Astrocyte (in vitro differentiated cells and primary cell): ENCODE measurements at places on chromosomes 6 and 20.

DNA sequence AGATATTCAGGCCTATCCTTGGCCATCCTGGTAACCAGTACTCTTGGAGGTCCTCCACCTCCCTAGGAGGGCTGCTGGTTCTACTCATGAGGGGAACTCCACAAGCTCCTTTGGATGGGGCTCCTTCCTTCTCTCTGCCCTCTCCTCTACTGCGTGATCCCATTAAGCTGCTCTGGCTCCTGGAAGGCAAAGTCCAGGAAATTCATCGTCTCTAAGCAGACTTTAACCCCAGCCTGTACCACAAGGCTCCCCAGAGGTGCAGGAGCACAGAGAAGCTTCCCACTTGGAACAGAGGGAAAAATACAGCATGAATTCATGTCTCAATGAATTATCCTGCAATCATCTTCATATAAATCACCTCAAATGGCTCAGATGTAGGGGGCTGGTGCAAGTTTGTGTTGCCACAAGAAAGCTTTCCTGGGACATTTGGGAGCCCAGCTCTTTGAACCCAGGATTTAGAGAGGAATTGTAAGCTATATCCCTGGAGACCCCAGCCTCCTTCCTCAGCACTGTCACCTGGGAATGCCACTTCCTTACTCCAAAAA, 355.4 kb downstream of the CDC5L start:
- no peak for DNase-seq

DNA sequence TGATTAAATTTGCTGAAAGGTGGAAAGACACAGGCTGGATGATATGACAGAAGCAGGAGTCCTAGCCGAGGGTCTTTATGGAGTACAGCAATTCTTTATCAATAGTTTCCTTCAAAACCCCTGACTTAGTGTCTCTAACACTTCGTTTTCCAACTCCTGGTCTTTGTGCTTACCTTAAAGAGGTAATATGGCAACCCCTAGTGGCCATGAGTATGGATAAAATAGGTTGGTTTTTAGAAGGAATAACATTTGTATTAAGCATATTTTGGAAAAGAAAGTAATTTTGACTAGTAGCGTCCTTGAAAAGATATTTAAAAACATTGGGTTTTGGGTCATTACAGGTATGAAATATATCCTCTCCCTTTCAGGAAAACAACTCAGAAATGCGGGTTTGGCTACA, 51.9 kb downstream of the VGLL2 start:
- DNase-seq, result peak; percentile 3

DNA sequence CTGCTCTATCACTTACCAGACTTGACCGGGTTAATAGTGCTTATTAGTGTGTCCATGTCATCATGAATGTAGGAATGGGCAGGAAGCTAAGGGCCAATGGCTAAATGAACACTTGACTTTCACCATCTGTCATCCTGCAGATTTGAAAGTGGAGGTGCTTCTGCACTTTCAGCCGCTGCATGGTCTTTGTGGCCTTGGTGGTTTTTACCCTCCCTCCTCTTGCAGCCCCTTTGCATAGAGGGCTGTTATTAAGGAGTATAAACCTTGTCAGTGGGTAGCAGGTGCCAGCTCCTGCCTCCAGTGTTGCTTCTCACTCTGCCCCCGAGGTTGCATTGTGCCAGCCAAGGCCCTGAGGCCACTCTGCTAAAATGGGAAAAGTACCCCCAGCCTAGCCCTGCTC, 122.2 kb upstream of the TNFAIP3 start:
- no peak for DNase-seq

GRCh38 chr6:106972500-106972899, 2.0 kb downstream of the CD24 start:
- peak; percentile 6 for DNase-seq

DNA sequence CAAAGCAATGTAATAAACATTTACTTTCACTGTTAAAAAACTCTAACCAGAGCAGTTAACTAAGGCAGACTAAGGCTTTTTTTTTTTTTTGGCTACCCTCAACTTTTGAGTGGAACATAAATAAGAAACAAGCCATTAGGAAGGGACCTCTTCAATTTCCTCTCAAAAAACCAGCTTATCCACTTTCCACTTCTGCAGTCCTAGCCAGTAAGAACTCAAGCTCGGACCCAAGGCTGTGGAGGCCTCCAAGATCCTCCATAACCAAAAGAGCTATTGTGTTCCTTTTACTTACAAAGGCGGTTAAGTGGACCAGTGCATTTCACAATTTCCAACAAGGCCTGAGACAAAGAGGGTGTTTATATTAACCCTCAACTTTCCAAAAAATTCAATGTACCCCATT, 5.3 kb downstream of the KCNK5 start:
- DNase-seq, result no peak

GRCh38 chr20:16158090-16158975, 414.9 kb downstream of the KIF16B start:
- no peak for DNase-seq

DNA sequence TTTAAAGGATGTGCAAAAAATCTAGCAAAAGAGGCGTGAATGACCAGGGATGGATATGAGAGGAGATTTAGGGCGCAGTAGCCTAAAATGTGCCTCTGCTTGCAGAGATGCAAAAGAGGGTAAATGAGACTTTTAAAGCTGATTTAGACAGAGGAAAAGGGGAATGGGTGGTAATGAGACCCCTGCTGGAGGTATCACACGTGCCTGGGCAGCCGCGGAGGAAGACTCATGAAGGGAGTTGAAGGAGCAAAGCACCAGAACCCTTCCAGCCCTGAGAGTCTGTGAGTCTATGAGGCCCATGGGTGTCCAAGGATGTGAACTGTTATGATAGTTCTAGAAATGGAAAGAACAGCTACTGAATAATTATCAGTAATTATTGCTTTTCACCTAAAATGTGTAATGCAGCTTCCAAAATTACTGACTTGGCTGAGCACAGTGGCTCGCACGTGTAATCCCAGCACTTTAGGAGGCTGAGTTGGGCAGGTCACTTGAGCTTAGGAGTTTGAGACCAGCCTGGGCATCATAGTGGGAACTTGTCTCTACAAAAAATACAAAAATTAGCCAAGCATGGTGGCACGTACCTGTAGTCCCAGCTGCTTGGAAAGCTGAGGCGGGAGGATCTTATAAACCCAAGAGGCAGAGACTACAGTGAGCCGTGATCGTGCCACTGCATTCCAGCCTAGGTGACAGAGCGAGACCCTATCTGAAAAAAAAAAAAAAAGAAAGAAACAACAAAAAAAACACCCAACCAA, 38.2 kb upstream of the TIAM2 start:
- no peak for DNase-seq

- no peak for DNase-seq
Measured at GRCh38 chr20:12321736-12322135, 404.0 kb downstream of the BTBD3 start.

DNA sequence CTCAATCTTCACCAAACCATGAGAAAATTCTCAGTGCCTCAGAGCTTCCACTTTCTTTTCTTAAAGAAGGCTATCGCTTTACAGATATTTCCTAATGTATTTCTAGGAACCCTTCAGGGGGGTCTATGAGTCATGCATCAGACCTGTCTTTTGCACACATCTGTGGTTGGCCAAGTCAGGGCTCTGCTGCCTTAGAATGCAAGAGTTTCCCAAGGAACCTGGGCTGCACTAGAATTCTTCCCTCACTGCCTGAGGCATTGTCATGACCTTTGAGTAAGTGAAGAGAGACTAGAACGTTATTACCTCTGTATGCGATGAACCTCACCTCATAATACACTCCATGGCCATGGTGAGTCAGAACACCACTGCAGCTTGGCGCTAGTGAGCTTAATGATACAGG, 365.0 kb upstream of the ID4 start:
- DNase-seq, result peak; percentile 97

DNA sequence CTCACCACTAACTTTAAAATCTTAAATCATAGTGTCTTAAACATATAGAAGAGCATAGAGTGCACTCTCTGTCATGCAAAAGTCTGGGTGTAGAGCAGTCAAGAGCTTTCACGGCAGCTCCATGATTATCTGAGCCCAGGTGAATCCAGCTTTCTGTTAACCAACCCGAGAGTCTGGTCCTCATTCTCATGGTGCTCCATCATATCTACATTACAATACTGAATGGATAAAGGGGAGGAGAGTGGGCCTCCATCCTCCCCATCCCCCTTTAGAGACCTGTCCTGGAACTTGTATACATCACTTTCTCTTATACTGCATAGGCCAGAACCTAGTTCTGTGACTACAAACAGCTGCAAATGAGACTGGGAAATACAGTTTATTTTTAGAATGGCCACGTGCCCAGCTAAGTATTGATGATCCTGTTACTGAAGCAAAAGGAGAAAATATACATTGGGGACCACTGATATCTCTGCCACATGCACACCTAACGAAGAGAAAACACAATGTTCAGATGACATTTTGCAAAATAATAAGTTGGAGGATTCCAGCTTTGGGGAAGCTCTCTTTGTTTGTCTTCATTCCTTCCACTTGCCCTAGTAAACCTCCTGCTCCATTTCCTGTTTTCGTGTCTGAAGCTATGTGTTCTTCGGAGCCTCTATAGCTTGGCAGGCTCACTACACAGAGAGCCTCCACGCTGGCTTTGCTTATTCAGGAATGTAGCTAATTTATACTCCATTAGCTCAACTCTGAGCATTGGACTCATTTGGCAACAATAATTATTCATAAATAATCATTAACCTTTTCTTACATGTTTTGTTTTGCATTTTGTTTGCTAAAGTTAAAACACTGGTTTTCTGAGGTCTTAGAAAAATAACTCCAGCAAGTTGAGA, 110.1 kb downstream of the IYD start:
- DNase-seq, result no peak

DNA sequence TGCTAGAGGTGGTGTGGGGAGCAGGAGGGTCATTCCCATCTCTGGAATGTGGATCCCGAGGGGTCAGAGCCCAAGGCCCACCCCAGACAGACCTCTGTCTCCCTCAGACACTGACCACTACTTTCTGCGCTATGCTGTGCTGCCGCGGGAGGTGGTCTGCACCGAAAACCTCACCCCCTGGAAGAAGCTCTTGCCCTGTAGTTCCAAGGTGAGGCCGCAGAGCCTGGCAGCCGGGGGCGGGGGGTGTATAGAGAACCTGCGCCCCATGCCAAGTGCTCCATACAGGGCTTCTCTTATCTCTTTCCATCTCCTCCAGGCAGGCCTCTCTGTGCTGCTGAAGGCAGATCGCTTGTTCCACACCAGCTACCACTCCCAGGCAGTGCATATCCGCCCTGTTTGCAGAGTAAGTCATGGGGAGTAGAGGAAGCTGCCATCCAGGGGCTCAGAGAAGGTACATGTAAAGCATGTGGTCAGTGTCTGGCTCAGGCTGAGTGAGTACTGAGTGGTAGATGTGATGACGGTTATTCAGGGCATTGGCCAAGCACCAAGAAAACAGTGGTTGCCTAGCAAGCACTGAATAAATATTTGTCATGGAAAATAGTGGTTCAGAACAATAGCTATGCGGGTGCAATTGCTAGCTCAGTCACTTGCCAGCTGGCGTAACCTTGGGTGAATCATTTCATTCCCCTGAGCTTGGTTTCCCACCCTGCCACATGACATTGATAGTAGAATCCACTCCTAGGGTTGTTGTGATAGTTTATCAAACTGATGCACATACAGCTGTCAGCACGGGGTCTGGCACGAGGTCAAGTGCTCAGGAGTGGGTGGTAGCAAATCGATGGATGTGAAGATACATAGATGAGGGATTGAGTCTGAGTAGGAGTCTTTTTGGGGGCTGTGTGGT, 3.5 kb downstream of the PIGT start:
- peak; percentile 97 for DNase-seq

GRCh38 chr6:15297895-15298590, 52.2 kb downstream of the JARID2 start:
- no peak for DNase-seq

DNA sequence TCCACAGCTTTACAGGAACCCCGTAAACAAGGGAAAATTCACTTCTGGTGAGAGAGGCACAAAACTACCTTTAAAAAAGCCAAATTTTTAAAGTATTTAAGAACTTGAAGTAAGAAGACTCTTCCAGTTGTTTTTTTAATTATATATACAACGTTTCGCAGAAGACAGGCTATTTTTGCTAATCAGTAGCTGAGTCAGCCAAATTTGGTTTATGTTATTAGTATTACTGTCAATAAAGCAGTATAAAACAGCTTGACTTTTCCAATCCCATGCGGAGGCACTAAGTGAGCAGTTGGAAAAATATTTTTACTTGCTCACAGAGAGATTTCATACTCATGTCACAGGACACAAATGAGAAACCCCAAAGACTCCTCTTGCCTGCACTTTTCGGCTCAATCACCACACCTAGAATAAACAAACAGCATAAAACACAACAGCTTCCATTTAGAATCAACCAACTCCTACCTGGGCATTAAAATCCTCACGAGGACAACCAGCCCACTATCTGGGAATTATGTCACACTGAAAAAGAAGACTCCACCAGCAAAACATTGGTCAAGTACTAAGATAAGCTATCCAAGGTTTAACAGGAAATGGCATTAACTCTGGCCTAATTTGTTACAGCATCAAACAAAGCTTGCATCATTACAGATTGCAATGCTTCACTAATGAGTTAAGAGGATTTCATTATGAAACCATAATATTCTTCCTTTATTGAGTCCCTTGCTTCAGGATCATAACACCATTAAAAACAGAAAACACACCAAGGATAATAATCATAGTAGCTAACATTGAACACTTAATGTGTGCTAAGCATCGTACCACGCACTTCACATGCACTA, 26.3 kb downstream of the ELOVL5 start:
- no peak for DNase-seq

- no peak for DNase-seq
Measured at GRCh38 chr6:11356404-11357155, 124.1 kb upstream of the NEDD9 start.

GRCh38 chr6:130928158-130928912, 101.1 kb downstream of the SMLR1 start:
- DNase-seq, result no peak

- no peak for DNase-seq
Measured at GRCh38 chr6:134318236-134318973, 493 bp upstream of the SGK1 start.

- no peak for DNase-seq
Measured at GRCh38 chr6:43367245-43367984, 2.0 kb downstream of the ZNF318 start.

GRCh38 chr6:104400844-104401243, 458.9 kb downstream of the HACE1 start:
- DNase-seq, result no peak

DNA sequence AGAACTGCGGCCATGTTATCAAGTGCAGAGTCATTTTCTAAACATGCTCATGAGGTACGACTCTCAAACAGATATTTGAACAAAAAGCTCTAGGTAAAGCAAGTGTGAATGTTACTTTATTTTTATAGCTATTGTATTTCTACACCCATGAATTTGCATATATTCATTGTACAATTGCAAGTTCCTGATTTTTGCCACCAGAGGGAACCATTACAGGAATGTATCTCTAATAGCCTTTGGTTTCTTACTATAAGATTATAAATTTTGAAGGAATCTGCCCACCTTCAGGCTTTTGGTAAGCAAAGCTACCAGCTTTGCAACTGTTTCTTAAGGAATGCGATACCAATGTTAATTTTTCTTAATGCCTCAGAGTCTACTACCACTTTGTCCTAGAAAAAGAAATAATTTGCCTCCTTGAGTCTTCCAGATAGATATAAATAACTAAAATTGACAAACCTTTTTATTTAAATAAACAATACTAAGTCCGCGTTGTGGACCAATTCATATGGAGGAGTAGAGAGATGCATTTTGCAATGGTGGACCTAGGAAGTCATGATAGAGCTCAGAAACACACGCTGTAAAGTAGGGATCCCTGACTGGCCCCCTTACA, 125.4 kb upstream of the SAMD5 start:
- peak; percentile 35 for DNase-seq

GRCh38 chr6:16079354-16079753, 49.5 kb upstream of the MYLIP start:
- DNase-seq, result no peak

- no peak for DNase-seq
Measured at GRCh38 chr20:25090492-25091429, 8.8 kb upstream of the VSX1 start.
